ENCODE measurements at places on chromosomes 11 and 22. TPM values are rescaled to one million over a fixed set of nuclear protein-coding genes. Genes with fewer than 3 reads are reported as not detected.

Gene CBY1
- total RNA-seq: 19.8 TPM

- peaks cover 5% of the 10 kb centered on the region for H3K4me1 ChIP-seq
- DNase-seq: no peak
- H3K4me3 ChIP-seq: no peak overlapping the region
- no peaks in the 10 kb centered on the region for H3K27me3 ChIP-seq
Observed at GRCh38 chr11:95137299-95137698, 47.7 kb downstream of the ENDOD1 start.

Gene SCARF2
- total RNA-seq: 7.5 TPM

Gene GAS2L1
- total RNA-seq: 21.1 TPM

Gene SMIM35
- not detected for total RNA-seq

GRCh38 chr11:114442536-114442935, 3.3 kb downstream of the REXO2 start:
- DNase-seq: no peak
- H3K27ac ChIP-seq: no peak overlapping the region
- H3K36me3 ChIP-seq: no peaks in the 10 kb centered on the region

GRCh38 chr11:69642913-69643632, 2.1 kb downstream of the CCND1 start:
- peak overlapping the region; percentile 71 for H3K4me3 ChIP-seq
- peak; percentile 86 for DNase-seq
- H3K27me3 ChIP-seq: peaks cover 41% of the 10 kb centered on the region
- peak overlapping the region; percentile 89 for H3K27ac ChIP-seq
- H3K4me1 ChIP-seq: peaks cover 51% of the 10 kb centered on the region
- no peaks in the 10 kb centered on the region for H3K36me3 ChIP-seq

Gene CARD18
- total RNA-seq: not detected

DNA sequence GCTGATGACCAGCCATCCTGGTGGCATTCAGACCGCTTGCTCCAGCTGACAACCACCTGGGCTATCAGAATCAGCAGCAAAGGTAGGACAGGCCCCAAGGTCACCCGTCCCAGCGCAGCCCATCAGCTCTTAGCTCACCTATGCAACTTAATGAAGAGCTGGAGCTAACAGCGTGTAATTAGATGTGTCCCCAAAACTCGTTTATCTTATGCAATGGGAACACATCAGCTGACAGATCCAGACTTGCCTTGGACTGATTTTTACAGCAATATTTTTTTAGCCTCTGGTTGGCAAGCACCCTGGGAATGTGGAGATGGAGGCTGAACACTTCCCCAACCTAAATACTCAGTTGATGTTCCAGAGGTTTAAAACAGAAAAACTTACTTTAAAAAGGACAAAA, 76.0 kb downstream of the PACSIN2 start:
- DNase-seq: no peak
- H3K27ac ChIP-seq: peak overlapping the region; percentile 90
- H3K27me3 ChIP-seq: no peaks in the 10 kb centered on the region
- no peak overlapping the region for H3K4me3 ChIP-seq
- H3K4me1 ChIP-seq: peaks cover 64% of the 10 kb centered on the region
- H3K36me3 ChIP-seq: no peaks in the 10 kb centered on the region

Data from transverse colon (tissue), 4 donors.